ENCODE measurements at places on chromosomes 5 and 9.

DNA sequence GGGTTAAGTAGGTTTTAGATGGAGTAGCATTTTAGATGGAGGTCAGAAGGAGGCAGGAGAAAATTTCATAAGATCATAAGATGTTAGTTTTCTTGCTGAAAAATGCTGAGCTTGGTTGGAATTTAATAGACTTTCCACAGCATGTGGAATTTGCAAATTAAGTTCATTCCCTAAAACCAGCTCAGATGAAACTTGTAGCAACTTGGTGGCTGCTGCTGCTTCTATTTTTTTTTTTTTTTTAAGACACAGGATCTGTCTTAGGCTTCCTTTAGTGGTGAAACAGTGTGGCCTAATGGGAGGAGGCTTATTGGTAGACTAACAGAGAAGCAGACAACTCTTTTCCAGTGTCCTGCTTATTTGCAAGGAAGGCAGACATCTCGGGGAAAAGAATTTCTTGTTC, 154.5 kb downstream of the AOPEP start:
- no peak for DNase-seq

DNA sequence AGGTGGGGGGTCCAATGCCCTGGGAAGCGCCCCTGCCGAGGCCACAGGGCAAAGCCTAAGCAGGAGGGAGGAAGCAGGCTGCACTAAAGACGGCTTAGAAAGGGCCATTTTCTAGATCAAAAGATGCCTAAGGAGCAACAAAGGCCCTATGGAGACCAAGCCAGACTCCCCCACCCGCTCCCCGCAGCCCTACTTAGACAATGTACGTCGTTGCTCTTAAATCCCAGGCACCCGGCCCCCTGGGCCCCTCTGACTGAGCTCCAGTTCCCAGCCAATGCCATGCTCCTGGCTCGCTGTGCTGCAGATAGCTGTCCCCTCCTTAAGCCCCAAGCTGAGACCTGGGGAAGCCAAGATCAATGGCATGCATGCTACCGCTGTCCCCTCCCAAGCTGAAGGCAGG, 10.3 kb downstream of the IPPK start:
- DNase-seq: no peak

GRCh38 chr5:157918811-157919742, 60.1 kb upstream of the CLINT1 start:
- DNase-seq: no peak

- DNase-seq: no peak
Observed at GRCh38 chr5:128695791-128696530, 157.9 kb upstream of the FBN2 start.

GRCh38 chr5:127804886-127805426, 101.8 kb downstream of the CCDC192 start:
- no peak for DNase-seq

DNA sequence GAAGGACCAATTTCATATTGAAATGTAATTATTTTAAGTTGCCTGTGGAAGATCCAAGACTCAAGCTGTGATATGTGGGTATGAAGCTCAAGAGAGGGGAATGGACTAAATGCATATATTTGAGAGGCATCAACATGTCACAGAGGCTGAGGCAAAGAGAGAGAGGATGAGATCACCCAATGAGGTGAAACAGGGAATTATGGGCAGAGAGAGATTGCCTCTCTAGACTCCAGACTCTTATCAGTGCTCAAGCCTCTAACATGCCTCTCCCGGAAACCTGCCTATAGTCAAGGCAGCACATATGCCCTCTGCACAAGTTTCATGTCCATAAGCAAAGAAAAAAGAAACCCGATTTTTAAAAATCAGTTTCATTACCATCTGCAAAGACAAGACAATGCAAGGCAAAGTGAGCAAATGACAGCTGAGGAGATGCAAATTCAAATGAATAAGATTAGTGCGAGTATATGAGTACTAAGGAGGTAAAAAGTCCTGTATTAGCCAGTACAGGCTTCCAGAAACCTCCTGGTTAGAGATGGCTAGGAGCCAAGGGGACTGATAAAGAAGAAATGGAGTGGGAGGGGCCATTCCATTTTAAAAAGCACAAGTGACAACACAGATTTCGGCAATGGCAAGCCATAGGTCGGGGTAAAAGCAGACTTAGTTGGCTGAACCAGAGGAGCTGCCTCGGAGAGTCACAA, 9.4 kb downstream of the APTX start:
- DNase-seq: no peak

DNA sequence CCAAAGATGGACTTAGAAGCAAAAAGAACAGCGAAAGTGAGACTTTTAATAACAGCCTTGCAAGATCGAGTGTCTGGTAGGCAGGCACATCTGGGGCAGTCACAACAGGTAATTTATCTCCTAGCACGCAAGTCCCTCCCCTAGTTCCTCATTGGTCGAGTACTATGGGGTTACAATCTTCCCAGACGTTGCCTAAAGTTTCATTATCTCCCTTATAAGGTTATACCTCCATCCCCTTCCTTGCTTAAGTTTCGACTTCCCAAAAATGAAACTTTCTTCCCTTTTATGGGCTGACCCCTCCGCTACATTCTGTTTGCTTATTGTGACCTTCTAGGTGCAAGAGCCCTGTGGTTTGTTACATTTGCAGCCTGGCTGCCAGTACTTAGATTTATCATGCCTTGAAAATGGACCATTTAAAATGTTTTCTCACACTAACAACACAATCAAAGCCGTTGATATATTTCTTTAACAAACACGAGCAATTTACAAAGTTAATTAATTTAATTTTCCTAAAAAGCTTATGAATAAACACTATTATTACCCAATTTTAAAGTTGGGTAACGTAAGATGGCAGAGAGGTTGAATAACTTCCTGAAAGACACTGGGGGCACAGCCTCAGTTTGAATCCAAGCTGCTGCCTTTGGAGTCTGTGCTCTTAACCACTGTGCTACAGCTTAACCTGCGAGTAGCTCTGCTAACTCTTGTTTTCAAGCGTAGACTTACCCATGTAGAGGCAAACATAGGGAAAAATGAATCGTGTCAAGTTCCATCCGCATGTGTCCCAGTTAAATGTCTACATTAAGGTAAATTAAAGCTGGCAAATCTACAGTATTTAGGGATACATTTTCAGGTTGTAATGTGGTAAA, 91.7 kb downstream of the EDIL3 start:
- DNase-seq: no peak

DNA sequence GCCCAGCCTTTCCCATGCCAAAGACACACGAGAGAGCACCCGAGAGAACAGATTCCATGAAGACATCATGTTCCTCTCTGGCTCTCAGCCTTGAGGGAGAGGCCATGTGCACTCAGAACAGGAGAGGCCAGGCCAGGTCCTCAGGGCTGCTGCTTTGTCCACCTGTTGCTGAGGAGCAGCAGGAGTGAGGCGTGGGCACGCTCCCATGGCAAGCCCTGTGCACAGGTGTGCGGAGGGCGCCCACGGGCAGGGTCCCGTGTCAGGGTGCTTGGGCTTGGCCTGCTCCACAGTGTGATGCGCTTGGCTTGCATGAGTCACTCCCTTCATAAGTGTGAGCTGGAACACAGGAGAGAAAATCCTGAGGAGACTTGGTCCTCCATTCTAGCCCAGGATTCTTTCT, 27.4 kb downstream of the ZNF354A start:
- DNase-seq: no peak

All from posterior cingulate gyrus (tissue), 11 donors.